ENCODE measurements at places on chromosomes 2 and 18. TPM values are rescaled to one million over a fixed set of nuclear protein-coding genes. Genes with fewer than 3 reads are reported as not detected.

Gene SCYGR6
- not detected for total RNA-seq

Gene MLPH
- 394 TPM for total RNA-seq

Gene FTCDNL1
- 3.7 TPM for total RNA-seq

Gene LRRTM1
- total RNA-seq = not detected

Gene SLC11A1
- 419 TPM for total RNA-seq

Gene ASPRV1
- 1.9 TPM for total RNA-seq

Gene CYP1B1
- 67.0 TPM for total RNA-seq

Gene PLCL1
- 6.3 TPM for total RNA-seq

Gene TUBB8B
- total RNA-seq = 0.47 TPM

Gene SPHKAP
- 0.06 TPM for total RNA-seq

Gene ABCG8
- total RNA-seq = not detected

Gene UPP2
- not detected for total RNA-seq

Gene ODC1
- total RNA-seq = 30.1 TPM

Gene TLX2
- not detected for total RNA-seq

Gene C2orf66
- 0.21 TPM for total RNA-seq

Gene WDSUB1
- total RNA-seq = 16.5 TPM

Gene GDF7
- 0.62 TPM for total RNA-seq
